ENCODE measurements at places on chromosomes 11 and 22. TPM values are rescaled to one million over a fixed set of nuclear protein-coding genes. Genes with fewer than 3 reads are reported as not detected.
A peak's percentile ranks its signal among the peaks of the same experiment; 100 is the strongest.

DNA sequence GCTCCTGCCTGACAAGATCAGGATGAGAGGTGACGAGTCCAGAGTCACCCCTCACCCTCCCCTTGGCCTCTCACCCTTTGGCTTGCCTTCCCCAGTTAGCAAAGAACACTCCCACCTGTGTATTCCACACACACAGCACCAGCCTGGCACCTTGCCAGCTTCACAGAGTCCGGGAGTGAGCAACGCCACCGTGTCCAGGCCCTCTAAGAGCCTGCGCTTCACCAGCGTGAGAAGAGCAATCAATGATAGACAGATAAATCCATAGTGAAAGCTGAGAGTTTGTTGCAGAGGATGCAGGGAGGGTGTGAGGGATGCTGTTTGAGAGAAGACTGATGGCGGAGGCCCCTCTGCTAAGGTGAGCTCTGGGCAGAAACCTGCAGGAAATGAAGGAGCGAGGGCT lies 404.5 kb downstream of the LARGE1 start:
- DNase-seq: no peak

- DNase-seq: no peak
Observed at GRCh38 chr11:73384872-73385689, 8.9 kb downstream of the RELT start.

DNA sequence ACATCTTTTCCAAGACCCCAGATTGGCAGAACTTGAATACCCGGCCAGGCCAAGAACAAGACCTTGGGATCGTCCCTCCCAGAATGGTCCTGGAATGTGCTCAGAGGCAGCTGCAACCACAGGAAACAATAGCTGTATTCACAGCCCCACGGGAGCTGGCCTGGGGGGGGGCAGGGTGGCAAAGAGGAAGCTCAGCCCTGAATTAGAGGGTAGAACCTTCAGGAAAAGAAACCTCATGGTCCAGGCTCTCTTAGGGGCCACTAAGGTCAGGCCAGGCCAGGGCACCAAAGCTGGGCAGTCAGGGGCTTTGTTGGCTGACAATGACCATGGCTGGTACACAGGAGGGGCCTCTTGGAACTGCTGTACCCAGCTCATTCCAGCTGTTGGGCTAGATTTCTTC lies 17.3 kb downstream of the RPL27A start:
- DNase-seq: peak; percentile 61

DNA sequence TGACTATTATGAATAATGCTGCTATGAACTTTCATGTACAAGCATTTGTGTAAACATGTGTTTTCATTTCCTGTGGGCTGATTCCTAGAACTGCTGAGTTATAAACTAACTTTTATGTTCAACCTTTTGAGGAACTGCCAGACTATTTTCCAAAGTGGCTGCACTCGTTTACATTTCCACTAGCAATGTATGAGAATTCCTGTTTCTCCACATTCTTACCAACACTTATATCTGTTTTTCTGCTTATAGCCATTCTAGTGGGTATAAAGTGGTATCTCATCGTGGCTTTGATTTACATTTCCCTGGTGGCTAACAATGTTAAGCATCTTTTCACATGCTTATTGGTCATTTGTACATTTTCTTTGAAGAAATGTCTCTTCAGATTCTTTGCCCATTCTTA lies 35.2 kb upstream of the SCUBE2 start:
- no peak for DNase-seq

DNA sequence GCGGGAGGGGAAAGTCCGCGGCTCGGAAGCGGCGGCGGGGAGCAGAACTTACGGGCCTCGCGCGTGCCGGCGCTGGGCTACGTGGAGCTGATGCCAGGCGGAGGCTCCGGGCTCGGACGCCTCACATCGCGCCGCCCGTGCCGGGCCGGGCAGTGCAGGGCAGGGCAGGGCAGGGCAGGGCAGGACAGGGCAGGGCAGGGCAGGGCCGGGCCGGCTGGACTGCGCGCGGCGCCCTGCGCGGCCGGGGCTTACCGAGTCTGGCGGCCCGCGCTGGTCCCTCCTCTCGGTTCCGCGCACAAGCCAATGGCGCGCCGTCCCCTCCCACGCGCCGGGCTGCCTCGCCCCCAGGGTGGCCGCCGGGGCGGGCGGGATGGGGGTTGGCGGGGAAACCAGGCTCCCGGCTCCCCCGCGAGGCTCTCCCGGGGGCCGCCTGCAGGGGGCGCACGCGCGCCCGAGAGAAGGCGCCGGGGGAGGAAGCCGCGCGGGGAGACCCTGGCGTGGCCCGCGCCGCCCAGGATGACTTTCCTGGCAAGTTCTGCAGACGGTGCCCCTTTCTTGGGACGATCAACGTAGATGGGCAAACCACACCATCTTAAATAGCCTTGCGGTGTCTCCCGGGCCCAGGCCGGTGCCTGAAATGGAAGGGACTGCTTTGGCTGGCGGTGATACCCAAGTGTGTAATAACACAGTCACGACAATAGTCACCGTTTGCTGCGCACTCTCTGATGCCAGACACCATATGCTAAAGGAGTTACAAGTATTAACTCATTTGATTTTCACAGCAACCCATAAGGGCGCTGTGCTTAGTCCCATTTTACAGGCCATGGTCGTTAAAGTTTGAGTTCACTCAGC lies at the start of gene TP53I11:
TSS of gene TP53I11 (minus strand) at position 259 of the 852 bp plus-strand sequence. CDS start 12,548 bp downstream, outside the sequence.
- no peak for DNase-seq

DNA sequence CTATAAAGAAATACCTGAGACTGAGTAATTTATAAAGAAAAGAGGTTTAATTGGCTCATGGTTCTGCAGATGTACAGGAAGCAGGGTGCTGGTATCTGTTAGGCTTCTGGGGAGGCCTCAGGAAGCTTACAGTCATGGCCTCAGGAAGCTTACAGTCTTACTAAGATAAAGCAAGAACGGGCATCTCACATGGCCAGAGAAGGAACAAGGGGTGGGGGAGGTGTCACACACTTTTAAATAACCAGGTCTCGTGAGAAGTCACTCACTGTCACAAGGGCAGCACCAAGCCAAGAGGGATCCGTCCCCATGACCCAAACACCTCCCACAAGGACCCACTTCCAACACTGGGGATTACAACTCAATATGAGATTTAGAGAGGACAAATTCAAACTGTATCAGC lies 192.8 kb upstream of the B3GAT1 start:
- DNase-seq: no peak

DNA sequence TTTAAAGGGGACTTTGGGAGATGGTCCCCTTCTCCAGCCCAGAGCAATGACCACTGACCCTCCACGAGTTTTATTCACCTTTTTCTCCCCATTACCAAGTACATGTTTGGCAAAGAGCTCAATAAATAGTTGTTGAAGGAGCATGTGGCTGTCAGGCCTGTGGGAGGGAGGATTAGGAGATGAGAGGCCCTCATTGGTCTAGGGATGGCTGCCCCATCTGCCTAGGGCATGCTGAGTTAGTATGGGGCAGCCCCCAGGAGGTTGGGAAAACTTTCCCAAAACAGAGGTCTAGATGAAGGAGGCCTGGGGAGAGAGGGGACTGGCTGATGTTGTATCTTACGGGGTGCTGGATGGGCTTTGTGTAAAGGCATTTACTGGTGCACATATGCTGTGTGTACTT lies 10.6 kb downstream of the MAFF start:
- no peak for DNase-seq

Gene RBMXL2
- not detected for total RNA-seq

Gene TSPAN18
- total RNA-seq: 2.6 TPM

DNA sequence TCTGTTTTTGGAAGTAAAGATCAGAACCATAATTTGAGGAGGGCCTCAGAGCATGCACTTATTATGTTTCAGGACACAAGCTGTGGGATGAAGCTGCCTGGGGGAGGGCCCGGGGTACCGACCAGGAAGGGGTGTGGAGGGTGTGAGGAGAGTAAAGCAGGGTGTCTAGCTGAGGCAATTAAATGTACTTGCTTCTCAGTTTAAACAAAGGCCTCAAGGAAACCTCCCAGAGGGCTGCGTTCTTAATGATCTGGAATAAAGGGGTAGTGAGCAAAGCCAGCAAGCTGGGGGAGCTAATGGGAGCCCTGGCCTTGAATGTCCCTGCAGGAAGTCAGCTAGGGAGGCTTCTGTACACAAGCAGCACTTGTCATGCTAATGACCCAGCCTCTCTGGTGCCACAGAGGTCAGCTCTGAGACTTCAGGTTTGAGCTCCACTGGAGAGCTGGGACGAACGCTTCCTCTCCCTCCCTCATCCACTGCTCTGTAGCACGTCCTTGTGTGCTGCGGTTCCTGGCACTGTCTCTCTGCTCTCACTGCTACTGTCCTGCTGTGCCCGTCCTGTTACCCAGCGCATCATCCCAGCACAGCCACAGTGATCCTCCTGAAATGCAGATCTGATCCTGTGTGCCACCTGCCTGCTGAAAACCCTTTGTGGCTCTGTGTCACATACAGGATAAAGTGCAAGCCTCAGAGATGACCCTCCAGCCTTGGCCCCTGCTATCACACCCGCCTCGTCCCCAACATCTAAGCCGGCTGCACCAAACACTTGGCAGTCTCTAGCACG lies 159.7 kb downstream of the DBX1 start:
- DNase-seq: peak; percentile 68

DNA sequence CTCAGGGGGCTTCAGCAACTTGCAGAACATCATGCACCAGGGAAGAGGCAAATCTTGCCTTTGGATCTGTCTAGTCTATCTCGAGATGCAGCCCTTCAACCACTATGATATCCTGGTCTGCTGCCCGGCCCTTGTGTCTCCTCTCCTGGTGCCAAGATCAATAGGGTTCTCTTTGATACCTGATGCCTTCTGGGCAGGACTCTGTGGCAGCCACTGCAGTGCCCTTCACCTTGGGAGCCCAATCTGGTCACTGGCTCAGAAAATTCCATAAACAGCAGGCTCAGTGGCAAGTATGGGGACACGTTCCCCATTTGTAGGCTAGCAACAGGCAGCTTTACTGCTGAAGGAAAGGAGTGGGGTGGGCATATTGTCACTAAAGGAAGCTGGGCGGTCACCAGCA lies 23.4 kb downstream of the SYN3 start:
- no peak for DNase-seq

DNA sequence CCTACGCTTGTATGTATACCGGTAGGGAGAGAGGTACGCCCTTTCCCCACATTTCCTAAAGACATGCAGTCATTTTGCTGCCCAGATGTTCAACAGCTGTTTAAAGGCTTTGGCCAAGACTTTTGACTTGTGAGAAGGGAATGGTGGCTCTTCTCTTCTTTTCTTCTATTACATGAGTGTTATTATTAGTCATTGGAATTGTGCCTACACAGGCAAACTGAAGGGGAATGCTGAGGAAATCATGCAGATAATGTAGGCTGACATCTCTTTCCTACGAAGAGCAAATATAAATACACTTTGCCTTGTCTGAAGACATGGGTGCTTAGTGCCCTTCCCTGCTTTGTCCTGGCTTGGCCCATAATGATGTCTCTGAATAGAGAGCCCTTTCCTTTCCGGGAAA lies 194.3 kb upstream of the NARS2 start:
- no peak for DNase-seq

All from renal cortical epithelial cell (primary cell).